Suprapubic skin (tissue), 4 donors: ENCODE measurements at places on chromosomes 4 and X.

- H3K4me1 ChIP-seq, result no peaks in the 10 kb centered on the region
- no peak overlapping the region for H3K27ac ChIP-seq
- no peak overlapping the region for H3K4me3 ChIP-seq
These were observed 131.9 kb downstream of the ANXA5 start for GRCh38 chr4:121564840-121565375.

- H3K36me3 ChIP-seq, result no peaks in the 10 kb centered on the region
- H3K27me3 ChIP-seq, result no peaks in the 10 kb centered on the region
- H3K4me1 ChIP-seq, result no peaks in the 10 kb centered on the region
- H3K27ac ChIP-seq, result no peak overlapping the region
These were observed 206.3 kb upstream of the ANXA3 start for GRCh38 chr4:78345237-78345636.

DNA sequence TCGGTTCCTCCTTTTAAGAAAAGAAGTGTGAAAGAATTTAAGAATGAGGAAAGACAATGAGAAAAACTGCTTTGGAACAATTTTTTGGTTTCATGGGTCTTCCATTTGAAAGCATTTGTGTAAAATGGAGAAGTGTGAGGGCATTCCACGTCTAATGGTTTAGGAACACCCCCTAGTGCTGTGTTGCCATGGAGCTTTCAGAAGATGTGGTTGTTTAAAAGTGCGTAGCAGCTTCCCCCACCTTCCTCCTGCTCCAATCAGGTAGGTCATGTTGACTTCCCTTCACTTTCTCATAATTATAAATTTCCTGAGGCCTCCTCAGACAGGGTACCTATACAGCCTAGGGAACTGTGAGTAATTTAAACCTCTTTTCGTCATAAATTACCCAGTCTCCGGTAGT, 50.0 kb downstream of the UGT2B10 start:
- H3K4me1 ChIP-seq, result no peaks in the 10 kb centered on the region
- DNase-seq, result no peak
- H3K27ac ChIP-seq, result no peak overlapping the region
- no peaks in the 10 kb centered on the region for H3K36me3 ChIP-seq

- peaks cover 9% of the 10 kb centered on the region for H3K27me3 ChIP-seq
- no peak overlapping the region for H3K27ac ChIP-seq
- DNase-seq, result no peak
- no peaks in the 10 kb centered on the region for H3K4me1 ChIP-seq
- no peak overlapping the region for H3K4me3 ChIP-seq
These were observed 30.3 kb downstream of the ABLIM2 start for GRCh38 chr4:8128100-8128856.

GRCh38 chr4:57426779-57427395, 316.7 kb upstream of the IGFBP7 start:
- H3K4me1 ChIP-seq, result peaks cover 6% of the 10 kb centered on the region
- no peaks in the 10 kb centered on the region for H3K27me3 ChIP-seq
- no peak overlapping the region for H3K4me3 ChIP-seq
- no peak for DNase-seq

GRCh38 chr4:91127831-91128230, 1000.6 kb downstream of the CCSER1 start:
- no peak for DNase-seq
- no peak overlapping the region for H3K27ac ChIP-seq
- no peaks in the 10 kb centered on the region for H3K27me3 ChIP-seq
- no peaks in the 10 kb centered on the region for H3K4me1 ChIP-seq

- no peaks in the 10 kb centered on the region for H3K4me1 ChIP-seq
- no peaks in the 10 kb centered on the region for H3K27me3 ChIP-seq
- no peak overlapping the region for H3K4me3 ChIP-seq
- no peaks in the 10 kb centered on the region for H3K36me3 ChIP-seq
These were observed 12.8 kb upstream of the SLITRK4 start for GRCh38 chrX:143648705-143649104.

DNA sequence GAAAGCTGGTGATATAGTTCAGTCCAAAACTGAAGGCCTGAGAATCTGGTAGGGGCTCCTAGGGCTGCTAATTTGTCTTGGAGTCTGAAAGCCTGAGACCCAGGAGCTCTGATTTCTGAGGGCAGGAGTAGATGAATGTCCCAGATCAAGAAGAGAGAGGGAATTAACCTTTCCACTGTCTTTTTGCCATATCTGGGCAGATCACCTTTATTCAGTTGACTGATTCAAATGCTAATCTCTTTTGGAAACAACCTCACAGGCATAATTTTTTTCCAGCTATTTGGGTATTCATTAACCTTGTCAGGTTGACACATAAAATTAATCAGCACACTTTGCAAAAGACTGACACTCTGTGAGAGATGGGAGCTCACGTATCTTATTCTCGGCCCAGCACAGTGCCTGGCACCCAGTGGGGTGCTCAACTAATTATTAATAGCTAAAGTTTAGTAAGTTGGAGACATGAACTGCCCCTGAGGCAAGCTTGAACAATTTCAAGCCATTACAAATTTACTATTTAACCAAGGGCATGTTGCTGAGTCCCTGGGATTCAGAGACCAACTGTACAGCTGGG, 114.3 kb downstream of the CPEB2 start:
- H3K27ac ChIP-seq, result no peak overlapping the region
- no peak for DNase-seq
- no peak overlapping the region for H3K4me3 ChIP-seq
- H3K36me3 ChIP-seq, result no peaks in the 10 kb centered on the region
- H3K4me1 ChIP-seq, result no peaks in the 10 kb centered on the region

- no peaks in the 10 kb centered on the region for H3K4me1 ChIP-seq
- H3K27me3 ChIP-seq, result no peaks in the 10 kb centered on the region
- no peak for DNase-seq
- no peak overlapping the region for H3K27ac ChIP-seq
- H3K4me3 ChIP-seq, result no peak overlapping the region
These were observed 23.8 kb downstream of the IQCM start for GRCh38 chr4:149791851-149792250.

DNA sequence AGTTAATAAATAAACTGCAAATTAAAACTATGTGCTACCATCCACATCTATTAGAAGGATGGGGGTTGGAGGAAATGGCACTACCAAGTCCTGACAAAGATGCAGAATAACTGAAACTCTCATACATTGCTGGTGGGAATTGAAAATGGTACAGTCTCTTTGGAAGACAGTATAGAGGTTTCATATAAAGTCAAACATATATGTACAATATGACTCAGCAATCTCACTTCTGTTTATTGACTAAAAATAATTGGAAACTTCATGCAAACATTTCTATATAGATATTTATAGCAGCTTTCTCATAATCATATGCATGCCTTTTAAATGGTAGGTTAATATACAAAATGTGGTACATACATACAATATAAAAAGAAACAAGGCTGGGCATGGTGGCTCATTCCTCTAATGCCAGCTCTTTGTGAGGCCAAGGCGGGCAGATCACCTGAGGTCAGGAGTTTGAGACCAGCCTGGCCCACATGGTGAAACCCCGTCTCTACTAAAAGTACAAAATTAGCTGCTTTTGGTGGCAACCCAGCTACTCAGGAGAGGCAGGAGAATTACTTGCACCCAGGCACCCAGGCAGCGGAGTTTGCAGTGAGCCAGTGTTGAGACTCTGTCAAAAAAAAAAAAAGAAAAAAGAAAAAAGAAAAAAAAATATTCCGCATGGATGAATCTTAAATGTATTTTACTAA, 225.0 kb upstream of the CXXC4 start:
- H3K27me3 ChIP-seq, result no peaks in the 10 kb centered on the region
- DNase-seq, result no peak
- no peaks in the 10 kb centered on the region for H3K36me3 ChIP-seq
- no peak overlapping the region for H3K4me3 ChIP-seq
- no peaks in the 10 kb centered on the region for H3K4me1 ChIP-seq

DNA sequence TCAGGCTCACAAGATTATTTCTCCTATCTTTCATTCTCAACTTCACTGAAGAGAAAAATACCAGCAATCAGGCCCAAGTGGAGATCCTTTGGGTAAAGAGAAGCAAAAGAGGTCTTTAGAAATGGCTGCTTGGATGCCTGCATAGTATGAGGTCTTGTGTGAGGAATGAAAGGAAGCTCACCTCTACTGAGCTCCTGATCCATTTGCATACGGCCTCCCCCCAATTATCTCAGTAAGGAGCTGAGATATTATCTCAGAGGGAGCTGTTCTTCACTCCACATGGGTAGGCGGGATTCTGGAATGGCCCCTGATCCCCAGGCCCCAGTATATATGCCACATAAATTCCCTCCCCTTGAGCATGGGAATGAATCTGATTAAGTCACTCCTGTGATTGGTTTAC, 75.8 kb downstream of the EVC2 start:
- no peak overlapping the region for H3K27ac ChIP-seq
- H3K4me1 ChIP-seq, result no peaks in the 10 kb centered on the region
- no peaks in the 10 kb centered on the region for H3K27me3 ChIP-seq
- DNase-seq, result no peak

- H3K27me3 ChIP-seq, result no peaks in the 10 kb centered on the region
- H3K4me3 ChIP-seq, result no peak overlapping the region
- DNase-seq, result no peak
- H3K4me1 ChIP-seq, result peaks cover 22% of the 10 kb centered on the region
These were observed 51.8 kb downstream of the ZNF827 start for GRCh38 chr4:145886871-145887240.

- peak overlapping the region; percentile 94 for H3K27ac ChIP-seq
- no peaks in the 10 kb centered on the region for H3K27me3 ChIP-seq
- H3K4me3 ChIP-seq, result peak overlapping the region; percentile 60
- peaks cover 22% of the 10 kb centered on the region for H3K4me1 ChIP-seq
These were observed 1.0 kb downstream of the HNRNPH2 start for GRCh38 chrX:101409043-101409442.

DNA sequence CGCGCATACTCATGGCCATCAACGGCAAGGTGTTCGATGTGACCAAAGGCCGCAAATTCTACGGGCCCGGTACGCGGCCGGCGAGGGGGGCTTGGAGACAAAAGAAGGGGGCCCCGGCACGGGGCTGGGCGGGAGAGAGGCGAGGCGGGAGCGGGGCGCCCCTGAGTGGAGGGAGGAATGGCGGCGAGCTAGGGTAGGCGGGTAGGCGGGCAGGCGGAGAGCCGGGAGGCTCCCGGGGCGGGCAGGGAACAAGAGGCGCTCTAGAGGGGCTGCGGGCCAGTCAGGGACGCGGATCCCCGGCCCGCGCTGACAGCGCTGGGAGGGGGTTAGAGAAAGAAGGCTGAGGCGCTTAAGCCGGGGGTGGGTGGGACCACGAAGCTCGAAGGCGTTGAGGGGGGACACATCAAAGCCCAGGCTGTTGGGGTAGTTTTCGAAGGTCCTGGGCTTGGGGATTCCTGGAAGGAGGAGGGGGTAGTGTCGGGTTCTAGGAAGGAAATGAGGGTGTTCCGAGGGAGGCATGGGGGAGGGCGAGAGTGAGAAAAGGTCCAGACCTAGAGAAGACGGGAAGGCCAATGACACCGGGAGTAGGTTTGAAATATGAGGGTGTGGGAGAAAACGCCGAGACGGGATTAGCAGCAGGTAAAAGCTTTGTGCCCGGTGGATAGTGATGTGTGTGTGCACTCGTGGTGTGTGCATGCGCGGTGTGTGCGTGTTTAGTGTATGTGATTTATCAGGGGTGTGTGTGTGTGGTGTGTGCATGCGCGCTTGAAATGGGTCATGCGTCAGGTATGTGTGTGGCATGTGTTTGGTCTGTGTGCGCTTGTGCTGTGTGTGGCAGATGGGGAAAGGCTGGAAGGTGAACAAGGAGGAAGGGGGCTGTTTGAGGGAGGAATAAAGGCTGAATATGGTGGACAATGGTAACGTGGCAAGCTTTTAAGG, 807 bp downstream of the PGRMC1 start:
- no peaks in the 10 kb centered on the region for H3K27me3 ChIP-seq
- peak overlapping the region; percentile 81 for H3K4me3 ChIP-seq
- DNase-seq, result peak; percentile 71
- H3K27ac ChIP-seq, result peak overlapping the region; percentile 90

DNA sequence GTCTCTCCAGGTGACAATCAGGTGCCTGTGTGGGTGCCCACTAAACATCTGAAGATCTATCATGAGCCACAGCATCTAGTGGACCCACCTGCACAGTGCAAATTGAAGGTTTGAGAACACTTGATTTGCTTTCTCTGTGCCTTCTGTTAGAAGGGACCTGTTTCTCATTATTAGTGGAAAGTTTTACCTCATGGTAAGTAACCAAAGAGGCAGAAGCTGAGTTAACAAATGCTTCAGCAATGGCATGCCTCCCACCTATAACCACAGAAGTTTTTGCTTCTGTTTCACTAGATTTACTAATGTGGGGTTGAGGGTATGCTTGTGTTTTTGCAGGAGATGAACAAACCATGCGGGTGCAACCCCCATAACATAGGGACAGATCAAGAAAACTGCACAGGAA, 297.4 kb upstream of the DKK2 start:
- H3K27ac ChIP-seq, result no peak overlapping the region
- H3K4me3 ChIP-seq, result no peak overlapping the region
- H3K27me3 ChIP-seq, result no peaks in the 10 kb centered on the region
- DNase-seq, result no peak
- no peaks in the 10 kb centered on the region for H3K4me1 ChIP-seq
- no peaks in the 10 kb centered on the region for H3K36me3 ChIP-seq

GRCh38 chrX:21932292-21933002, 8.1 kb upstream of the SMS start:
- H3K4me1 ChIP-seq, result no peaks in the 10 kb centered on the region
- H3K27ac ChIP-seq, result peak overlapping the region; percentile 41
- no peaks in the 10 kb centered on the region for H3K27me3 ChIP-seq
- no peak for DNase-seq

DNA sequence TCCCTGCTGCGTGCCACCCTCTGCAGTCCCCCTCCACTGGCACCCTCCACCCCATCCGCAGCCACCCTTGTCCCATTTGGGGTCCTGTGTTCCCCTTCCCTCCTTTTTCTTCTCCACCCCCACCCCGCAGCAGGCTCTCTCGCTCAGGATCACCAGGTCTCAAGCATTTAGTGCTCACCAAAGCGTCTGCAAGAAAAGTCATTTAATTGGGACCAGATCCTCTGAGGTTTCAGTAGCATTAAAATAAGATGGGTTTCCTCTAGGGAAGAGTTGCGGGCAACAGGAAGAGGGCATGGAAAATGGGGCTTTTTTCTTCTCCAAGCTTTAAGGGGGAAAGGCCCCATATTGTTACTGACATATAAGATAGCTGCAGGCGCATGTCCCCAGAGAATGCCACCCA, 4.9 kb upstream of the HAUS7 start:
- no peak overlapping the region for H3K27ac ChIP-seq
- H3K4me3 ChIP-seq, result peak overlapping the region; percentile 40
- peaks cover 41% of the 10 kb centered on the region for H3K4me1 ChIP-seq
- no peaks in the 10 kb centered on the region for H3K27me3 ChIP-seq
- H3K36me3 ChIP-seq, result no peaks in the 10 kb centered on the region

DNA sequence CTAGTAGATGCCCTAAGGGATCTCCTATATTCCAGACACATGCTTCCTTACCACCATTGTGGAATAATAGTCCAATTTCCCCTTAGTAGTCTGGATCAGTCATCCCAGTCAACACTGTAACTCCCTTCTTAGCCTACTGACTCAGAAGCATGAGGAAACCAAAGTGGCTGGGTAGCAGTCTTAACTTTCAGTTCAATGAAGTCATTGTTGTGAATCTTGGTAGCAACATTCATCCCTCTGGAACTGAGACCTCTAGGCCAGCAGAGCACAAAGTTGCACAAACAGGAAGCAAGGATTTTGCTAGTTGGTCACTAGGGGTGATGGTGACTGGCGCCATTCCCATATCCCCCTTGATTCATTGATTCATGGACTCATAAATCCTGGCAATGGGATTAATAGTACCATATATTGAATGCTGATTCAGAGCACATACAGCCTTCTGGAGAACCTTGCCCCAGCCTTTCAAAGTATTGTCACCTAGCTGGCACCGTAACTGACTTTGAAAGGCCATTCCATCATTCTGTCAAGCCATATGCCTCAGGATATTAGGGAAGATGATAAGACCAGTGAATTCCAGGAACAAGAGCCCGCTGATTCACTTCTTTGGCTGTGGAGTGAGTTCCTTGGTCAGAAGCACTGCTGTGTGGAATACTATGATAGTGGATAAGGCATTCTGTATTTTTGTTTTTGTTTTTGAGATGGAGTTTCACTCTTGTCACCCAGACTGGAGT, 19.7 kb upstream of the GPAT3 start:
- no peak for DNase-seq
- no peaks in the 10 kb centered on the region for H3K27me3 ChIP-seq
- no peaks in the 10 kb centered on the region for H3K36me3 ChIP-seq
